ENCODE measurements at places on chromosomes 2 and 18.

DNA sequence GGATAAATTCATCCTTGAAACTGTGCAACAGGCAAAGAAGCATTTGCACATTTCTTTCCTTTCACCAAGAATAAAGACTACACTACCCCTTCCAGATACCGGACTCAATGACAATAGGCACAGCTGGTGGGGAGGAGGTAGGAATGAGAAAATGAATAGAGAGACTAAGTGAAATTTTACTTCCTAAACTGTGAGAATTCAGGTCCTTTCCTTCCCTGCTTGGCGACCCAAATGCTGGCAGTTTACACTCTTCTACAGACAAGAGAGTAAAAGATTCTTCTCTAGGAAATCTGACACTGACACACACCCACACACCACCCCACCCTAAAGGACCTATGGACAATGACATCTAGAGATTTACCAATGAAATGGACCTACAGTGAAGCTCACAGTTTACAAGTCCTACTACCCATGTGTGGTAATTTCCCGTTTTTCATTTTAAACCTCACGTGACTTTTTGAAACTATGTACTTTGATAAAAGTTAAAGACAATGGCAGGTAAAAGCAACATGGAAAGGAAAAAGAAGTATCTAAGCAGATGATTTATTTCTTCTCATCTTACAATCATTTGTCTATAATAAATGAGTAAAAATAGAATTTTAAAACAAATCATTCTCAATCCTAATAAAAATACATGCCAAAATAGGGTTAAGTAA lies 27.9 kb downstream of the REV1 start:
- DNase-seq = no peak

DNA sequence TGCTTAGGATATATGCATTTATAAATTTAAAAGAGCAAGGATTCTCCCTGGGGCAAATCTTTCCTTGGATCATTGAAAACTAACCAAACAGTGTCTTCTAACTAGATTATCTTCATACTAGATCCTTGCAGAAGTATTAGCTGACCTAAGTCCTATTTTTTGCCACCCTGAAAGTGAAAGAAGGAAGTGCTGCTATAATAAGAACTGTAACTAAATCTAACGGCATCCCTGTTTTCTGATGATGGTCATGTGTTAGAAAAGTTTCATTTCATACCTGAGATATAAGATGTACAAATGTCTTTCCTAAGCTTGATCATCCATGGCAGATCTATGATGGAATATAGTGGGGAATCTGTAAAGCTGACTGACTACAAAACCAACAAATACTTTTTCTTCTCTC lies 102.7 kb downstream of the MAP2 start:
- no peak for DNase-seq

- DNase-seq = no peak
Observed at GRCh38 chr2:149064856-149065630, 26.5 kb downstream of the LYPD6B start.

- DNase-seq = no peak
Observed at GRCh38 chr18:79547413-79548076, 132.1 kb upstream of the CTDP1 start.

- peak; percentile 50 for DNase-seq
Observed at GRCh38 chr2:7119132-7119835, 202.1 kb downstream of the RNF144A start.

- DNase-seq = no peak
Observed at GRCh38 chr2:74584088-74584645, 29.6 kb downstream of the DOK1 start.
